ENCODE measurements at places on chromosomes 6 and 20.

DNA sequence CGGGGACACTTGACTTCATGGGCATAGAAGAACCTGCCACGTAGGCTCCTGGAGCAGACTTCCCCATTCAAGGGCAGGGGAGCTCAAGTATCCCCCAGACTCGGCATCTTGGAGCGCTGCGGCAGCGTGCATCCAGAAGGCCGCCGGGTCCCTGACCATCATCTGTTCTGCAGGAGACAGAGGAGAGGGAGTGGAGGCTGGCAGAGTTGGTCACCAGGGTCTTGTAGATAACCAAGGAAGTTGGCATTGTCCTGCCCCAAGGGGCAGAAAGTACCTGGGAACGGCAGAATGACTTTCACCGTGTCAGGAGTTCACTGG lies 82.8 kb downstream of the TCP11 start:
- no peak for DNase-seq

- no peak for DNase-seq
These were observed 50.3 kb upstream of the TXNDC5 start for GRCh38 chr6:7960848-7961247.

DNA sequence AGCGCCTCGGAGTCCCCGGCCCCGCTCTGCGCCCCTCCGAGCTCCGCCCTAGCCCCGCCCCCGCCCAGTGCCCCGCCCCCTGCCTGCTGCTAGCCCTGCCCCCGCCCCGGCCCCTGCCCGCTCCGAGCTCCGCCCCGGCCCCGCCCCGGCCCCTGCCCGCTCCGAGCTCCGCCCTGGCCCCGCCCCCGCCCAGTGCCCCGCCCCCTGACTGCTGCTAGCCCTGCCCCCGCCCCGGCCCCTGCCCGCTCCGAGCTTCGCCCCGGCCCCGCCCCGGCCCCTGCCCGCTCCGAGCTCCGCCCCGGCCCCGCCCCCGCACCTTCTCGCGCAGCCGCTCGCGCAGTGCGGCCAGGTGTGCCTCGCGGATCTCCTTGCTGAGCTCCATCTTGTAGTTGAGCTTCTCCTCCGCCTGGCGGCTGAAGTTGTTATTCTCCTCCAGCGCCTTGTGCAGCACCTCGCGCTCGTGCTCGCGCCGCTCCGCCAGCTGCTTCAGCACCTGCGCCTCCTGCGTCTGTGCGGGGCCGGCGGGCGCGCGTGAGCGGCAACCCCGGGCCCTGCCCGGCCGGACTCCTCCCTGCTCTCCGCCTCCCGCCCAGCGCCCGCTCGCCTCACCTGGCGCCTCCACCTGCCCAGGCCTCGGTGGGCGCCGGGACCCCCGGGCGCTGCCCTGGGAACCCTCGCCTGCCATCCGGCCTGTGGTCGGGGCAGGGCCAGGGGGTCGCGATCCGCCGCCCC lies 11.3 kb downstream of the STMN3 start:
- DNase-seq, result peak; percentile 86

DNA sequence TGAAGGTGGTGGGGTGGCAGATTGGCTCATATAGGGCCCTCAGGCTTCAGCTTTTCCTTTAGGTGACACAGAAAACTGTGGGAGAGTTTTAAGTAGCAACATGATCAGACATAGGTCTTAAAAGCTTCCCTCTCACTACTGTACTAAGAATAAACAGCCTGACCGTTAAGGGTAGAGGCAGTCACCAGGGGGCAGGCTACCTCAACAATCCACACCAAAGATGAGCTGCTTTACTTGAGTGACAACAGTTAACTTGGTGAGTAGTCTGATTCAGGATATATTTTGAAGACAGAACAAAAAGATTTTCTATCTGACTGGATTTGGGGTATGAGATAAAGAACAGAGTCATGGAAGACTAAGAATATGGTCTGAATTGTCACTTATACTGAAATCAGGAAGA lies 193.1 kb upstream of the SHLD1 start:
- DNase-seq, result peak; percentile 13

DNA sequence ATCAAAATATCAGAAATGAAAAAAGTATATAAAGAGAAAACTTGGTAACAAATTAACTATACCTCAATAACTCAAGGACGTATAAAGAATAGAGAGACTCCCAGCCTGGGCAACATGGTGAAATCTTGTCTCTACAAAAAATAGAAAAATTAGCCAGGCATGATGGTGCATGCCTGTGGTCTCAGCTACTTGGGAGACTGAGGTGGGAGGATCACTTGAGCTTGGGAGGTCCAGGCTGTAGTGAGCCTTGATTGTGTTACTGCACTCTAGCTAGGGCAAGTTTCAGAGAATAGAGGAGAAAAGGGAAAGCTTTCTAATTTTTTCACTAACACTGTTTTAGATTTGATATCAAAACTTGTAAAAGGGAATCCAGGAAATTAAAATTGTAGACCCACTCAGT lies 295.9 kb downstream of the GJA1 start:
- no peak for DNase-seq

DNA sequence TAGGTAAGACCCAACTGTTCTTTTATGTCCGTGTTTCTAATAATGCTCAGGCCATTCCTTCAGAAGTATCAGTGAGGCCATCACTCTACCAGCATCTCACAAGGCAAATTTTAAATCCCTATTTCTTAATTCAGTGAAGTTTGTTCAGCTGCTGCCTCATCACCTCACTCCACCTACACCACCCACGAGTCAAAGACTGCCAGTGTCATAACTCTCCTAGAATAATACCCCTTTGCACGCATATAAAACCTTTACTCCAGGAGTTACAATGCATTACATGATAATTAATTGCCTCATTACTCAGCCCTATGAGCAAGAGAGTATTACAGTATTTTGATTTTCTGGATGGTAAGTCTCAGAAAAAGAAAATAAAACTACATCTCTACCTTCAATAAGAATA lies 793.6 kb downstream of the TFAP2A start:
- DNase-seq, result no peak

DNA sequence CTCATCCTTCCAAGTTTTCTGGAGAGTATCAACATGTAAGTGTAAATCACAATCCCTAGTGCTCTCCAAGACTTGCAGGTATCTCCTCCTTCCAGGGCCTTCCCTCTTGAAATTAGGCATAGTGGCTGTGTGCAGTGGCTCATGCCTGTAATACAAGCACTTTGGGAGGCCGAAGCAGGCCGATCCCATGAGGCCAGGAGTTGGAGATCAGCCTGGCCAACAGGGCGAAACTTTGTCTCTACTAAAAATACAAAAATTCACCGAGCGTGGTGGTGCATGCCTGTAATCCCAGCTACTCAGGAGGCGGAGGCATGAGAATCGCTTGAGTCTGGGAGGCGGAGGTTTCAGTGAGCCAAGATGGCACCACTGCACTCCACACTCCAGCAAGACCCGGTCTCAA lies 9.4 kb upstream of the ANGPT4 start:
- no peak for DNase-seq

DNA sequence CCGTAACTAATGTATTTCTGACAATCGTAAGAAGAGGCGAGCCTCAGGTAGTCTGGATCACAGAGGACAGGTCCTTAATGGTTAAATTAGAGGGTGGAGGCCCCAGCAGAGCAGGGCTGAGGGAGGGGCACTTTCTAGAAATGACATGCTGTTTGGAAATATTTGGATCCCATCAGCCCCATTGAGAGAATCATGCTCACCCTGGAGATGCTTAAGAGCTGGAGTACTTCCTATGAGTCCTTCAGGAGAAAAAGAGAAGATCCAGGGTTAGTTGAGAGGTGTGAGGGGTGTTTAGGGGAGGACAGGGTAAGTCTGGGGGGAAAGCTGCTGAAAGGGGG lies 123.0 kb downstream of the TCP11 start:
- DNase-seq, result no peak

DNA sequence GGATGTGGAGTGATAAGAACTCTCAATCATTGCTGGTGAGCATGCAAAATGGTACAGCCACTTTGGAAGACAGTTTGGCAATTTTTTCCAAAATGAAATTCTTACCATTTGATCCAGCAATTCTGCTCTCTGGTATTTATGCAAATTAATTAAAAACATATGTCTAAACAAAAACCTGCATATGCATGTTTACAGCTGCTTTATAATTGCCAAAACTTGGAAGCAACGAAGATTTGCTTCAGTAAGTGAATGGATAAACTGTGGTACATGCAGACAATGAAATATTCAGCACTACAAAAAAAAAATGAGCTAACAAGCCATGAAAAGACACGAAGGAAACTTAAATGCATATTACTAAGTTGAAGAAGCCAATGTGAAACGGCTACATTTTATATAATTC lies 55.5 kb upstream of the SMLR1 start:
- DNase-seq, result no peak

GRCh38 chr20:53708129-53708968 lies 114.7 kb upstream of the ZNF217 start:
- DNase-seq, result no peak

DNA sequence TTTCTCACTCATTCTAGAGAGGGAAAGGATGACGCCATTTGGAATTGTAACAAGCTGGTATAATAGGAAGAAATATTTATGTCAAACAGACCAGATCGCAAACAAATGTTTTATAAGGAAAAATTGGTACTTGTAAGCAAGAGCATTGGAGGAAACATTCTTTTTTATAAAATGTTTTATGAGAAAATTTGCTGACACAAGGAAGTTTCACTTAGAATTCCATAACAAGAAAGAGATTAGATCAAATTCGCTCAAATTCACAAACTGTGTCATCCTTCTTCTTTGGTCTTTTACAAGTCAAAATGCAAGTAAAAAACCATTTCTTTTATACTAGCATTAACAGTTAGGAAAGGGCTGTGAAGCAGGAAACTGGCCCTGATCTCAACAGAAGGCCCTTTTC lies 179.9 kb downstream of the TRDN start:
- no peak for DNase-seq

DNA sequence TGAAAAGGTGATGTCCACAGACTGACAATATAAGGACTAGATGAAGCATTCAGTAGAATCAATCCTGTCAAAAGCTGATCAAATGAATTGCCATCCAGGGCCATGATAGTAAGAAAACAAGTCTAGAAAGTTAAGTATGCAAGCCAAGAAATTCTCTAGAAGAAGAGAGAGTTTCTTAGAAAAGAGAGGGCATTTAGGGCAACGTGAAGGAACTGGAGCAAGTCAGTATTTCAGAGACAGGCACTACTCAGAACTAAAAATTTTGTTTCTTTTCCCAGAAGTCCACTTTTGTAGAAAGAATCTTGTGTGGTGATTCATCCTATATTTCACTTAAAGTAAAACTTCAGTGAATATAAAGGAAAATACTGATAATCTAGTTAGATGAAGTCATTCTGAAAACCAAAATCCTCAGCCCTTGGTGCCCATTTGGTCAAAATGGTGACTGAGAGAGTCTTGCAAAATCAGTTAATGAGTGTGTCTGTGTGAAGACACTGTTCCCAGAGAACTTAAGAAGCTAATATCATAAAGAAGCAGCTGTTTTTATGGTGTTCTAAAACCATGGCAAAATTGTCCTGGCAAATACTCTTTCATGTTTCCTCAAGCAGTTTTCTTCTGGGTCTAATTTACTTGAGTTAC lies 82.2 kb downstream of the COL19A1 start:
- no peak for DNase-seq

Measured in NCI-H774 (cell line).